ENCODE measurements at places on chromosomes 3 and 15.

DNA sequence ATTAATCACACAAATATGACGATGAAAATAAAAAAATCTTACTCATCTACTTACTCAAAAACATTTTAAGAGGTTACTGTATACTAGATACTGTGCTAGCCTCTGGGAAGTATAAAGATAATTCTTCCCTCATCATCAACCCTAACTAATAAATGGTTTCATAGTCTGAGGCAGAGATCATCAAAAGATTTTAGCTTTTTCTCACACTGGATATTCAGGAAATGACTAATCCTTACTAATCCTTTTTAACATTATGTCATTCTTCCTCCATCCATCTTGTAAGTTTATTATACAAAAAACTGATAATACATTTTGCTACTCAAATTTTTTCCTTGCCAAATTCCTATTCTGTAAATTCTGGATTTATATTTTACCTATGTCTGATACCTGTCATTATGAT is 29.7 kb downstream of the ACAD11 start:
- no peak for DNase-seq

- DNase-seq, result no peak
These were observed 396.6 kb downstream of the EPHB1 start for GRCh38 chr3:135191708-135192107.

DNA sequence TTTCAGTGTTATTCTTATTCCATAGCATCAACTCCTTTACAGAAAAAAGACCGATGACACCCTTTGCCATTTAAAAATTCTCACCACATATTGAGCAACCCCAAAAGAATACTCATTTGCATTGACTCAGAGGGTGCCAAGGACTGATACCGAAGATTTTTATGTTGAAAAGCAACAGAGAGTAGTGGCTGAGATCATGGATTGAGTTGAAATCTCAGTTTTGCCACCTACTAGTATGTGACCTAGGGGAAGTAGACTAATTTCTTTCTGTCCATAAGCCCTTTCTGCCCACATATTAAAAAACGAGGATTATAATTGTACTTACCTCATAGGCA is 313.9 kb upstream of the SATB1 start:
- DNase-seq, result peak; percentile 48

DNA sequence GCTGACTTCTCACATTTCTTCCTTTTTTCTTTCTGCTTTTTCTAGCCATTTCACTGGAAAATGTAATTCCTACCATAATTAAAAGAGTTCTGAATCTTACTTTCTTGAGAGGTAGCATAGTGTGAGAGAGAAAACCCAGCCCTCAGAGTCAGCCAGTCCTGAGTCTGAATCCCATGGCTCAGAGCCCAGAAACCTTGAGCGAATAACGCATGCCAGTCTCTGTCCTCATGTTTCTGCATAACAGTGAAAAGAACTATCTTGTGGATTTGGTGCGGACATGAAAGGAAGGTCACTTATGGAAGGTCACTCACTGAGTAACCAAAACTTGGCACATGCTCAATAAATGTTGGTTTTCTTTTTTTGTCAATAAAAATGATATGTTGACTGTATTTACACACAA is 29.3 kb upstream of the SLCO3A1 start:
- no peak for DNase-seq

GRCh38 chr15:97547381-97547780 is 413.1 kb upstream of the ARRDC4 start:
- DNase-seq, result no peak

GRCh38 chr3:7428206-7428718 is 567.3 kb downstream of the GRM7 start:
- no peak for DNase-seq

- DNase-seq, result no peak
These were observed 117.5 kb downstream of the PDCD6IP start for GRCh38 chr3:33915796-33916546.

DNA sequence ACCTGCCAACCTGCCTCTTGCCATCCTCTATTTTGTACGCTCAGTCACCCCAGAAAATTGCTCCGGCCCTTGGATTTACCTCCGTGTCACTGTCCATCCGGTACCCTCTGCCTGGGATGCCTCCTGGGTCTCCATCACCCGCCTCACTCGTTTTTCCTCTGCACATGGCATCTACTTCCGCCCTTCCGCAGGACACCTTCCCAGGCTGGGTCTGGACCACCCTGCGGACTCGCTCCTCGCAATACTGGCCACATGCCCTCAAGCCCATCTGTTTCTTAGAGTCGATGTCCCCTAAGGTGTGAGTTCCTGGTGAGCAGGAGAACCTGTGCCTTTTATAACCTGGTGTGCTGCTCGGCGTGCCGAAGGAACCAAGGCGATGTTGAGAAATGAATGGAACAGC is 58.5 kb downstream of the APBA2 start:
- DNase-seq, result no peak

DNA sequence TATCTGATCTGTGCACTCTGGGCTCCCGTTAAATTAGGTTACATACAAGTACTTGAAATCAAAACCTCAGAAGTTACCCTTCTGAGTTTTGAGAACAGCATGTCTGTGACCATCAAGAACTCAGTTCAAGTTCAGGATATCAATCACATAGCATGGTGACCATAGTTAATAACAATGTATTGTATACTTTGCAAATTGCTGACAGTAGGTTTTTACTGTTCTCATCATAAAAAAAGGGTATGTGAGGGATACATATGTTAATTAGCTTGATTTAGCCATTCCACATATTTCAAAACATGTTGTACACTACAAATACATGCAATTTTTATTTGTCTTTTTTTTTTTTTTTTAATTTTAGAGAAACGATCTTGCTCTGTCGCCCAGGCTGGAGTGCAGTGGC is 25.5 kb downstream of the TMEM40 start:
- no peak for DNase-seq

- no peak for DNase-seq
These were observed 65.3 kb downstream of the OXNAD1 start for GRCh38 chr3:16330351-16330750.

Measured in CD4-positive, alpha-beta T cell treated with Interleukin-15 for 4 hours (primary cell).